Stimulated activated CD4-positive, alpha-beta T cell treated with anti-CD3 and anti-CD28 coated beads, Interleukin-1b, Interleukin-23, amount 100 ng/mL, for 1 hour (primary cell): ENCODE measurements at places on chromosomes 3 and 15.

GRCh38 chr3:131260525-131260924, 121.0 kb upstream of the NUDT16 start:
- DNase-seq: no peak

- no peak for DNase-seq
Observed at GRCh38 chr3:192246847-192247559, 480.3 kb downstream of the FGF12 start.

GRCh38 chr3:55292360-55292759, 194.7 kb downstream of the WNT5A start:
- no peak for DNase-seq

- no peak for DNase-seq
Observed at GRCh38 chr15:101810456-101810855, 1.5 kb upstream of the OR4F15 start.

- DNase-seq: no peak
Observed at GRCh38 chr3:160893207-160893606, 137.2 kb downstream of the PPM1L start.

- no peak for DNase-seq
Observed at GRCh38 chr15:48391950-48392349, 60.7 kb downstream of the DUT start.

DNA sequence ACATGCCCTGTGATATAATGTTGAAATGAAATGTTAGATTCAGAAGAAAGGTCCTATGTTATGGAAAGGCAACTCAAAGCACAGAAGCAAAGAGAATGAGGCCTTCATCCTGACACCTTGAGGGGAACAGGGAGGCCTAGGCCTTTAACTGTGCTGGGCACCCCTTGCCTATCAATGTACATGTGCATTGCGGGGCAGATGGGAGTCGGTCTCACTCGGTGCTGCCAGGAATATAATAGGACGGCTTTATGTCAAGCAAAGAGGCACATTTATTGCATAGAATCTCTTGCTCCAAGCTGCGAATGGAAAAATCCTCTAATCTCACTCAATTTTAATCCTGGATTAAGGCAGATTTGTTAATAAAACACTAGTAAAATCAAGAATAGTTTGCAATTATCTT, 301.0 kb upstream of the SOX14 start:
- DNase-seq: no peak

DNA sequence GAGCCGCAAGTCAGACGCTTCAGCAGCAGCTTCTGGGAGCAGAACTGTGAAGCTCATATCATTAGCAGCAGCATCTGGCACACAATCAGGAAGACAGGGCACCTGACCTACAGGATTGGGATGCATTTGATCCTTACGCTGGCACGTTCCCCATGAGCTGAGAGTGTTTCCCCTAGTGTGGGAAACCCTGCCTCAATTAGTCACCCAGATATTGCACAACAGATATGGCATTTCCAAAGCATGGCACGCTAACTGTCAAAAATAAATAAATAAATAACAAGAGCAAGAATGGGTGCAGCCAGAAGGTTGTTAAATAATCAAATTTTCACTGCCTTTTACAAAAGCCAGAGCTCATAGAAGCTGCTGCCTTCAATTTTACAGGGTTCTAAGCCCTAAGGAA, 189.6 kb upstream of the THBS1 start:
- no peak for DNase-seq

- DNase-seq: no peak
Observed at GRCh38 chr3:120742849-120743365, 363 bp downstream of the GTF2E1 start.

- no peak for DNase-seq
Observed at GRCh38 chr3:101988596-101988995, 139.3 kb downstream of the NFKBIZ start.

GRCh38 chr3:130456540-130456939, 60.4 kb upstream of the COL6A6 start:
- no peak for DNase-seq
